ENCODE measurements at places on chromosomes 16 and 17. TPM values are rescaled to one million over a fixed set of nuclear protein-coding genes. Genes with fewer than 3 reads are reported as not detected.

Gene IKZF3
- total RNA-seq, result 137 TPM

Gene RUNDC3A
- total RNA-seq, result 1.5 TPM

Gene CACNG5
- not detected for total RNA-seq

Gene KCNG4
- not detected for total RNA-seq

DNA sequence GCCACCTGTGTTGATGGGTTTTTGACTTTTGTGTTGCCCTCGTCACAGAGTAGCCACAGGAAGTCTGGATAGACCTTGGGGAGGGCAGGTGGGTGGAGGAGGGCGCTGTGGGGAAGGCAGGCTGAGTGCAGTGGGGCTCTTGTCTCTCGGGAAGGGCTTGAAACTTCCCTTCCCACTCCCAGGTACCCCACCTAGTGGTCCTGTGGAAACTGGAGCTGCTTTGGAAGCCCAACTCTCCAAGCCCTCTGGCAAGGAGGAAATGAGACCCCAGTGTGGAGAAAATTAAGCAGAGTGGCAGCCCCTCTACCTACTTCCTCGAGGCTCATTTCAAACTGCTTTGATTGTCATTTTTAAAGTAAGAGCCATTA lies 9.2 kb downstream of the CA5A start:
- no peak overlapping the region for H3K27ac ChIP-seq
- H3K4me3 ChIP-seq, result no peak overlapping the region
- no peaks in the 10 kb centered on the region for H3K36me3 ChIP-seq
- DNase-seq, result no peak
- H3K27me3 ChIP-seq, result no peaks in the 10 kb centered on the region

DNA sequence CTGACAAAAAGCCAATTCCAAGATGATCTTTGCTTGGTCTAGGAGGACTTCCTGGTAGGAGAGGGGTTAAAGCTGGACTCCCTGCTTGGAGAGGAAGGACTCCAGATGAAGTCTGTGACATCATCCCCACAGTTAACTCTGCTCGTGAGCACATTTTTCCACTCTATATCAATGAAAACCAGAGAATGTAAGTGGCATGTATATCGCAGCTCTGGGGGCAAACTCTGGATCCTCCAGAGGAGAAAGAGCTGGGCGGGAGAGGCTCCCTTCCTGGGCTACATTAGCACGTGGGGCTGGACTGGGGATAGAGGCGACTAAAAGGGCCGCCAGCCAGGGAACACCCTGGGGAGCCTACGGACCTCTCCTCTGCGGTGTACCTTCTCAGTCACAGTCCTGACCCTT lies 34.1 kb downstream of the HIC1 start:
- H3K4me1 ChIP-seq, result peaks cover 53% of the 10 kb centered on the region
- no peaks in the 10 kb centered on the region for H3K36me3 ChIP-seq
- H3K4me3 ChIP-seq, result peak overlapping the region; percentile 63
- H3K27me3 ChIP-seq, result no peaks in the 10 kb centered on the region
- no peak for DNase-seq

DNA sequence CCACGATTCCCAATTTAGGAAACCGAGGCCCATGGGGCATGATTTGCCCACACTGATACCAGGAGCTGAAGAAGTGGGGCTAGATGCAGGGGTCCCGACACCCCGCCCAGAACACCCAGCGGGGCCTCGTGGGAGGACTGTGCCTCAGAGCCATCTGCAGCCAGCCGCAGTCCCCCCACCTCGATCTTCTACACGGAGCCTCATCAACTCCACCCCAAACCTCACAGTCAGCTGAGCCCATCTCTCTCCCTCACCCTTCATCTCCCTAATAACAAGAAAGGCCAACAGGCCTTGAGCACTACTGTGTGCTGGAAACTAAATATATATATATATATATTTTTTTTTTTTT lies 4.2 kb downstream of the ITGAE start:
- no peaks in the 10 kb centered on the region for H3K36me3 ChIP-seq
- H3K27me3 ChIP-seq, result no peaks in the 10 kb centered on the region
- no peak for DNase-seq
- peaks cover 4% of the 10 kb centered on the region for H3K4me1 ChIP-seq
- no peak overlapping the region for H3K4me3 ChIP-seq

- H3K27ac ChIP-seq, result no peak overlapping the region
- H3K36me3 ChIP-seq, result no peaks in the 10 kb centered on the region
- no peaks in the 10 kb centered on the region for H3K4me1 ChIP-seq
- H3K4me3 ChIP-seq, result no peak overlapping the region
These were observed 60.1 kb downstream of the AIPL1 start for GRCh38 chr17:6374761-6375312.

- DNase-seq, result no peak
- H3K27ac ChIP-seq, result no peak overlapping the region
- no peaks in the 10 kb centered on the region for H3K27me3 ChIP-seq
- H3K4me3 ChIP-seq, result no peak overlapping the region
- peaks cover 55% of the 10 kb centered on the region for H3K36me3 ChIP-seq
- H3K4me1 ChIP-seq, result no peaks in the 10 kb centered on the region
These were observed 34.4 kb upstream of the RAB11FIP4 start for GRCh38 chr17:31357091-31357490.

GRCh38 chr17:48498164-48498850 lies 32.5 kb downstream of the HOXB1 start:
- DNase-seq, result no peak
- H3K27ac ChIP-seq, result no peak overlapping the region
- H3K27me3 ChIP-seq, result no peaks in the 10 kb centered on the region
- no peaks in the 10 kb centered on the region for H3K36me3 ChIP-seq

GRCh38 chr17:32341141-32341856 lies 674 bp downstream of the C17orf75 start:
- H3K27me3 ChIP-seq, result no peaks in the 10 kb centered on the region
- peak overlapping the region; percentile 76 for H3K4me3 ChIP-seq
- peaks cover 22% of the 10 kb centered on the region for H3K4me1 ChIP-seq
- H3K36me3 ChIP-seq, result peaks cover 14% of the 10 kb centered on the region

DNA sequence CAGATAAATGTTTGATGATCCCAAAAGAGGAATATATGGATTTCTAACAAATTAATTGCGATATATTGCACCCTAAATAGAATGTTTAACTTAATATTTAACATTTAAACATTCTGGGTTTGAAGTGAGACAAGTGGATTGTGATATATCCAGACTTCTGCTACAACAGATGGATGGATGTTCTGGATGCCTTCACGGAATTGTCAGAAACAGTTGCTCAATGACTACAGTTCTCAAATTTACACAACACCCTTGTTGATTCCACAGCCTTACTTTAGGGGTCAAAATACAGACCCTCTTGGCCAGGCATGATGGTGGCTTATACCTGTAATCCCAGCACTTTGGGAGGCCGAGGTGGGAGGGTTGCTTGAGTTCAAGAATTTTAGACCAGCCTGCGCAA lies 250.8 kb downstream of the RBFOX1 start:
- no peaks in the 10 kb centered on the region for H3K27me3 ChIP-seq
- DNase-seq, result no peak
- no peak overlapping the region for H3K4me3 ChIP-seq
- H3K27ac ChIP-seq, result no peak overlapping the region
- H3K36me3 ChIP-seq, result no peaks in the 10 kb centered on the region
- no peaks in the 10 kb centered on the region for H3K4me1 ChIP-seq

Data from Karpas-422 (cell line).